ENCODE measurements at places on chromosomes 16 and 17.

DNA sequence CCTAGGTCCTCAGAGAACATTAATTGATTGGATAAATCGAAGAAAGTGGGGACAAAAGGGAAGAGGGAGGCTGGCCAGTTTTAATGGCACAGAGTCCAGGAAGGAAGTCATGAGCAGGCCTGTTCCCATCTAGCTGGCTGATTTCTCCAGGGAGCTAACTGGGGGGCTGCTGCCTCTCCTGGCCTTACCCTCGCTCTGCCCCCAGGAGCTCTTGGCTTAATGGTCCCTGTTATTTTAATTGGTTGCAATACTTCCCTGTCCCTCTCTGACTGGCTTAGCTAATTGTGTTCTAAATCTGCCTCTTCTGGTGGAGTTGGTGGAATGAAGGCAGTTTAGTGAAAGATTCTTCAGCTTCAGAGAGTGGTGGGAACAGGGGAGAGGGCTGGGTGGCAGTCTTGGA is 61.4 kb downstream of the MGAT5B start:
- DNase-seq: no peak

GRCh38 chr17:16273499-16273898 is 56.5 kb downstream of the PIGL start:
- DNase-seq: no peak

GRCh38 chr17:59026176-59026939 is 80.3 kb downstream of the TRIM37 start:
- no peak for DNase-seq

- no peak for DNase-seq
Measured at GRCh38 chr17:2693561-2694380, 17.8 kb downstream of the CLUH start.

DNA sequence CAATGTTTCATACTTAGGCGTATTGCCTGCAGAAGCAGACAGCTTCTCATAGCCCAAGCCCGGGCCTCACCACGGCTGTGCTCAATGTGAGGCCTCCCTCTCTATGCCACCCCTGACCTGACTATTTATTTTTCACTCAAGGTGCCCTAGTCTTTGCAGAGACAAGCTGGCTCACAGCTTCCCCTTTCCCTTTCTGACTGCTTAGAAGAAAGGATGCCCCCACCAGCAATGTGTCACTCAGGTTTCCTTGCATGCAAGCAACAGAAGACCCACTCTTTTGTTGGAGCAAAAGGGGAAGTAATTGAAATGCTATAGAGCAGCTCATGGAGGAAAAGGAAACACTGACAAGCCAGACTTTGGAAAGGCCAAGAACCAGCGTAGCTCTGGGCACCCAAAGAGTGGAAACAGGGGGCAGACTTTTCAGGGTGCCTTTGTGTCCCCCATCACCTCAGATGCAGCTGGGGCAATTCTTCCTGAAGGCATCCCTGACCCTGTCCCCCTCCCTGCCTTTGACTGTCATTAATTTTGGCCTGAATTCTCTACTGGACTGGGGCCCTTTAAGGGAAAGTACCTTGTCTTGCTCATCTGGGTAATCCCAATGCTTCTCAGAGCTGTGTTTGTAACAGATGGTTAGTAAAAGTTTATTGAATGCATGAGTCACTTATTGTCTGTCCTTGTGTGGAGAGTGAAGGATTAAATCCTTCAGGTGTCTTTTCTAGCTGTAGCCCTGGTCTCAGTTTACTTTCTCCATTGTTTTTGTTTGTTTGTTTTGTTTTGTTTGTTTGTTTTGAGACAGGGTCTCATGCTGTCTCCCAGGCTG is 17.8 kb downstream of the RGS9 start:
- no peak for DNase-seq

DNA sequence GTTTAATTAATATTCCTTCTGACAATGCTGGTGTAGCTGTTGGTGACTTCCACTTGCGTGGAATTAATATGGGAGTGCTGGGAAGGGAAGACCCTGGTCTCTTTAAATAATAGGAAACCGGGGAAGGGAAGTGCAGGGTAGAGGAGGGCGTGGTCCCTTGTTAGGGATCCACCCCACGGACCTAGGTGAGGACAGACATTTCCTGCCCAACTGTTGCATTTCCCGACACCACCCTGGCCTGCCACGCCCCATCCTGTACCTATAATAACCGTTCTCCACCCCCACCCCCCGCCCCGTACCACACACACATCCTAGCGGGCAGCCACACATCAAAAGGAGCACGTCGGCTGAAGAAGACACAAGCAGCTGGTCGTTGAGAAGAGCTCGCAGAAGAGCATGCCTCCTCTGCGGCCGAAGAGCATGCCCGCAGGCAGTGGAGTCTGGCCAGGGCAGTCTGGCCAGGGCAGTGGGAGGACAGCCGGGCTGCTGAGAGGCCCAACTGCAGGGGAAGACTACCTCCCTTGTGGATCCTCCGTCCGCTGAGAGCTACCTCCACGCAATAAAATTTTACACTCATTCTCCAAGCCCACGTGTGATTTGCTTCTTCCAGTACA is 36.8 kb upstream of the MMD start:
- no peak for DNase-seq

DNA sequence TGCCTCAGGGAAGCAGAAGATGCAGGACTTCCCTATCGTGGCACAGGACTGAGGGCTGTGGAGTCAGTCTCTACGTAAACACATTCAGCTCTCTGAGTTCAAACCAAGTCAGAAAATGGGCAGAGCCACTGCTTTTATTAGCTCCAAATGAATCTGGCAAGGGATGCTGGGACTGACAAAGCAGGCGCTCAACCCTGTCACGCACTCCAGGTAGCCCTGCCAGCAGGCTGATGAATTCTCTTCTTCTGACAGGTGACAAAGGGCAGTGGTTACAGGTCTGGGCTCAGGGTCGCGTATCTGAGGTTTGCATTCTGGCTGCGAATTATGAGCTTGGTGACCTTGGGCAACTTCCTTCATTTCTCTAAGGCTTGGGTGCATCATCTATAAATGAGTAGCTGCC is 9.4 kb downstream of the RPH3AL start:
- DNase-seq: no peak

DNA sequence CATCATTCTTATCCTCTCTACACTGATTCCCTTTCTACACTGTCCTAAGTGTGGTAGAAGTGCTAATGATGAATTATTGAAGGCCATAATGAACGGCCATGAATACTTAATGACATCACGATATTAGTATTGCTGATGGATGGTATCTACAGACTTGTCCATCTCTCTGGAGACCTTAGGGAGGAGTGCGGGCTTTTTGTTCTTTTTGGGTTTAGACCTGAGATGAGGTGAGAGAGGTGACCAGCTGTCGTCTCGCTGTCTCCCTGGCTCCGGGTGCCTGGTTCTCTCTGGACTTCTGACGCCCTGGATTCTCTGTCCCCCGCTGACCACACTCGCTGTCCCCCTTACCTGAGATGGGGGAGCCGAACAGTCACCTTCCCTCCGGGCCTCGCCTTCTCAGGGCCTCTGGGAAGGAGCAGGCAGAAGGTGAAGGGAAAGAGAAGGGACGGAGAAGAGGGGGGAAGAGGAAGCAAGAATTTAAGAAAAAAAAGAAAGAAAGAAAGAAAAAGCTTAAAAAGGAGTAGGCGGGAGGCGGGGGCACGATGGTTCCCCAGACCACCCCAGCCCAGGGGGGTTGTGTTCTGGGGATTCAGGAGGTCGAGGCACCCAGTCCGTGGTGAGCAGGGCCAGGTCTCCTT is 17.1 kb downstream of the SGCA start:
- no peak for DNase-seq

- no peak for DNase-seq
Measured at GRCh38 chr16:72508191-72508590, 336.2 kb upstream of the PMFBP1 start.

DNA sequence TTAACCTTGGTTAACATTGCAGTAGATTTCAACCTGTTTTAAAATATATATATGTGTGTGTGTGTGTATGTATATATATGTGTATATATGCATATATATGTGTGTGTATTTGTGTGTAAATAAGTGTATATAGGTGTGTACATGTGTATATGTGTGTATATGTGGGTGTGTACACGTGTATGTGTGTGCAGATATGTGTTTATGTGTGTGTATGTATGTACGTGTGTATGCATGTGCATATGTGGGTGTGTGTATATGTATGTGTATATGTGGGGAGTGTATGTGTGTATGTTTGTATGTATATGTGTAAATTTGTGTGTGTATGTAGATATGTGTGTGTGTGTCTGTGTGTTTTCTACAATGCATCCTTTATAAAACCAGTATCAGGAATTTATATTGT is 205.5 kb upstream of the FOXF1 start:
- no peak for DNase-seq

DNA sequence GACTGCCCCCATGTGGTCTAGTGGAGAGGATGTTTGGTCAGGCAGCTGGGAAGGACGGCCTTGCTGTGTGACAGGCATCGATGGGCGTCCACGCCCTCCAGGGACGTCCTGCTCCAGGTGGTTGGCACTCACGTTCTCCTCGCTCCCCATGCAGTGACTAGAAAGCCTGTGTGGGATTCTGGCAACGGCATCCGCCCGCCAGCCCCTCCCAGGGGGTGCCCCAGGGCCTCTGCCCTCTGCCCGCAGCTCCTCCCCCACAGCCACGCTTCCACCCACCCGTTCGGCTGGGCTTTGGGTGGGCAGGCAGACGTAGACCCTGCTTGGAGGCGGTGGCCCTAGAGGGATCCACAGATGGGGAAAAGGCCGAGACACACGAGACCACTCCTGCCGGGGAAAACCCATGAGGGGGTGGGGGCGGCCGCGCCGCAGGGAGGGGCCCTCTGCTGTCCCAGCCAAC is 4.7 kb upstream of the IL17C start:
- DNase-seq: no peak

- DNase-seq: no peak
Measured at GRCh38 chr17:21033350-21033749, 9.5 kb downstream of the USP22 start.

DNA sequence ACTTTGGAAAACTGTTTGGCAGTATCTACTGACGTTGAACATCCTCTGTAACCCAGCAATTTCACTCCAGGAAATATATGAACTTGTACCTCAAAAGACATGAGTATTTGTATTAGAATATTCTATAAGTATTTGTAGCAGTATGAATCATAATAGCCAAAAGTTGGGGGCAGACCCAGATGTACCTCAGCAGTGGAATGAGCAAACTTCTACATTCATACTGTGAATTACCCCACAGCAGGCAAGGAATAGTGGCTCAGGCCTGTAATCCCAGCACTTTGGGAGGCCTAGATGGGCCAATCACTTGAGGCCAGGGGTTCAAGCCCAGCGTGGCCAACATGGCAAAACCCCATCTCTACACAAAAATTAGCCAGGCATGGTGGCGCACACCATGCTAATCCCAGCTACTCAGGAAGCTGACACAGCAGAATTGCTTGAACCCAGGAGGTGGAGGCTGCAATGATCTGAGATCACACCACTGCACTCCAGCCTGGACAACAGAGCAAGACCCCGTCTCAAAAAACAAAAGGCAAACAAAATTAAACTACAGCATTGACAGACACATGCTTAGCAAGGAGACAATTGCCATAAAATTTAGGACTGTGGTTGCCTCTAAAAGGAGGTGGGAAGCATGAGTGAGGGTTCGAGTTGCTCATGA is 11.2 kb upstream of the HELZ start:
- no peak for DNase-seq

DNA sequence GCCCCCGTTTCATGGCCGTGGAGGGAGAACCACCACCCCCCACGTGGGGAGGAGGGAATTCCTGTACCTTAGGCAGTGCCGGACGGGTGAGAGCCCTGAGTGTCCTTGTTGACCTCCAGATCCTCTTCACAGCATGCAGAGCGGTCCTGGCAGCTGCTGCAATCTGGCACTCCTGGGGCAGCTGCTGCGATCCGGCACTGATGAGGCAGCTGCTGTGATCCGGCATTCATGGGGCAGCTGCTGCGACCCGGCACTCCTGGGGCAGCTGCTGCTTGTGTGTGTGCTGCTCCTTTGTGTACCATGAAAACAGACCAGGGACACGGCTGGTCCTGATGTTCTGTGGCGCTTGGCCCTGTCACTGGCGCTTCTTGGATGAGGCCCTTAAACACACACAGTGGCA is 12.8 kb downstream of the ZNF778 start:
- DNase-seq: no peak

GRCh38 chr16:88472637-88473205 is 19.6 kb downstream of the ZFPM1 start:
- DNase-seq: no peak

- no peak for DNase-seq
Measured at GRCh38 chr17:8953156-8953885, 12.2 kb downstream of the PIK3R5 start.

GRCh38 chr16:57276596-57276995 is 7.9 kb downstream of the PLLP start:
- DNase-seq: no peak

DNA sequence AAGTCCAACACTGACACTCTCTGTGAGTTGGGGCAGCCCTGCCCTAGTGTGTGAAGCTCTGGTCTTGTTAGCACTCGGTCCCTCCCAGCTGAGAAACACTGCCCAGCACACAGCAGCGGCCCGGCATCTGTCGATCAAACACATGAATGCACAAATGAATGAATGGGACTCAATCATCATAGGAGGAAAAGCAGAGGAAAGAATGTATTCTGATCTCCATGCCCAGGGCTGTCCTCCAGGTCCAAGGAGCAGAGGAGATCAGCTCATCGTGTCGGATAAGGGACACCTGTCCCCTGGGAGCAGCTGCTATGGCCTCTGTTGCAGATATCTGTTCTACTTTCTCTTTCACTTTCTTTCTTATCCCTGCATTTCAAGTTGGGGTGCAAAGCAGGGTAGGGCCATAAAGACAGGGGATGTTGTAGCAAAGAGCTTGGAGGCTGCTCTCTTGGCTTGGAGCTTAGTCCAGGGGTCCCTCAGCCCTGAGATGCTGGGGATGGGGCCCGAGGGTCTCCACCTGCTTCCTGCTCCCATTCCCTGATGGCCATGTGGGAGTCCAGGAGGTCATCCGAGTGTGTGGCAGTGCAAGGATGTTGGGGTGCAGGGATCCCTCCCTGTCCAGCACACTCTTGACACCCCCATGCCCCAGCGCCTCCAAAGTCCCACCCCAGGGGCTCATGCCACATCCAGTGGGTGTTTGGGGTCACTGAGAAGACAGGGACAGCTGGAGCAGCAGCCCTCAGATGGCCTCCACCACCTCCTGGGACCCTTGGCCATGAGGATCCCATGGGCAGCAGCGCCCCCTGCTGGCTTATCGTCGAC is 88.2 kb downstream of the IRF8 start:
- no peak for DNase-seq

GRCh38 chr16:49936791-49937190 is 80.9 kb upstream of the ZNF423 start:
- no peak for DNase-seq

DNA sequence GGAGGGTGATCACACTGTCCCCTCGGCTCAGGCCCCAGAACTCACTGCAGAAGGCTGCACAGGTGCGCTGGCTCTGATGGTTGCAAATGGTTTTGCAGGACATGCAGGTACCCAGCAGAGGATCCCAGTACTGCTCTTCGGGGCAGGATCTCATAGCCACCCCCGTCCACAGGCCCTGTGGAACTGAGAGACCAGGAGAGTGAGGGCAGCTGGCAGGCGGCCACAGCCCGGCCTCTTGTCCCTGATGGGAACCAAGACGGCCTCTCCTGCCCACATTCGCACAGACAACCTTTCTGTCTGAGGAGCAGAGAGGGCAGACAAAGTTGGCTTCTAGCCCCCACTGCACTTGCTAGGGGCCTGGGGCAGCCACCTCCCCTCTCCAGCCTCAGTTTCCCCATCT is 19.5 kb downstream of the TNFRSF13B start:
- DNase-seq: no peak

- no peak for DNase-seq
Measured at GRCh38 chr17:67576471-67577115, 141.1 kb upstream of the NOL11 start.

GRCh38 chr17:27471321-27472269 is 15.3 kb downstream of the KSR1 start:
- no peak for DNase-seq

- DNase-seq: no peak
Measured at GRCh38 chr16:59013930-59014329, 279.8 kb upstream of the GOT2 start.

GRCh38 chr17:29156781-29157180 is 23.4 kb downstream of the MYO18A start:
- DNase-seq: no peak

Data from DMS 273 treated with DMSO at 0.1 percent for 48 hours (cell line).